ENCODE measurements at places on chromosomes 6 and 20.

- DNase-seq, result peak; percentile 10
These were observed 326.6 kb upstream of the RNF24 start for GRCh38 chr20:4341804-4342485.

- no peak for DNase-seq
These were observed 143.8 kb downstream of the BTBD3 start for GRCh38 chr20:12061466-12061865.

DNA sequence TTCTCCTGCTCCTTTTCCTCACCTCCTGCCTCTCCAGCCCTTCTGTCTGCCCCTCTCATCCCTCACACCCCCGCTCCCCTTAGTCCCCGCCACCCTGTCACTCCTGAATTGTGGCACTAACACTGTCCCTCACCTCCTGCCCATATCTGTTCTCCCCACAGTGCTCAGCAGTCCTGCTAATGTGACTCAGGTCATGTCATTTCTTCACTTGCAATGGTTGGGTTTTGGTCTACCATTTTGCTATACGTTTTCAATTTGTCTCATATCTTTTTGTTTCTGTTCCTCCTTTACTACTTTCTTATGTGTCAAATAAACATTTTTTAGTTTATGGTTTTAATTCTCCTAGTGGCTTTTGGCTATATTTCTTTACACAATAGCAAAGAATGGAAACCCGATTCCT is 1.3 kb upstream of the HLA-B start:
- DNase-seq, result no peak

DNA sequence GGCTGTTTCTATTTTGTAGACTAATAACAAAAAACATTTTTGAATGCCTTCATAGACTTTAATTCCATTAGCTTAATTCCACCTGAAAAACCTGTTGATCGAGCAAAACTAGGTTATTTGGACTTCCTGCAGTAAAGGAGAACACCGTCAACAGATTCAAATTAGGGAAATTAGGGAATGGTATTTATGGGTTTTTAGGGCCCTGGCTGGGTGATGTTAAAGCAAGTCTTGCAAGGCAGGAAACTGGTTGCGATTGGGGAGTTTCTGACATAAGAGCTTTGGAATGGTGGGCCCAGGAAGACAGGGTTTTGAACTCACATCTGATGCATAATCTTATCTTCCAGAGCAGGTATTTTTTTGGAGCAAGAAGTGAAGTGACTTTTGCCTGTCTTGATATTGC is 40.1 kb upstream of the TFAP2C start:
- no peak for DNase-seq

DNA sequence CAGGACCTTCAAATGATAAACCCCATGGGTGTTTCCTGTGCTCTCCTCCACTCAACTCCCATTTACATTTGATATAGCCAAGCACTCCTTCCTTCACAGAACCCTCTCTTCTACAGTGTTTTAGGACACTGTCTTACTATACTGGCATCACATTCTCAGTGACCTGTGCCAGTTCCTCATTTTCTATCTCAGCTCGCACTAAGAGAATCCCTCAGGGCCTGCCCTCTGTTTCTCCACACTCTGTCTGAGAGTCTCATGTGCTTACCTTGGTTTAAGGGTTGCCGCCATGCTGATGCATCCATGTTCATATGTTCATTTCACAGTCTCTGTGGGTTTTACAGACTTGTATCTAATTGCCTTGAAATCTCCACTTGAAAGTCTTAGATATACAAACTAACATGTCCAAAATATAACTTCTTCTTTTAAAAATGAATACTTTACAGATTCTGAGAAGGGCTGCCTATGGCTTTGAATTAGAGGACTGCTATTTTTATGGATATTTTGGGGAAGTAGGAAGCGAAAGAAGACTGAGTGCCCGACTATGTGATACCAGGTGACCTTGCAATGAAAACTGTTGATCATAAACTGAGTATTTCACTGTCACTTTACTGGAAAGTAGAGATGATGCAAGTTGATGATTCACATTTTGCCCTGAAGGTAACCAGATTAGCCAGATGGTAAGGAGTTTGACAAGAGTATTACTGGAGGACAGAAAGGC is 153.1 kb upstream of the SIM1 start:
- no peak for DNase-seq

GRCh38 chr20:25081730-25082497 is at the start of gene VSX1:
Gene VSX1 (minus strand): TSS chr20:25082141. CDS start chr20:25082096, 45 bp downstream.
- no peak for DNase-seq

- DNase-seq, result no peak
These were observed 6.4 kb downstream of the RSPH3 start for GRCh38 chr6:158993639-158994038.

DNA sequence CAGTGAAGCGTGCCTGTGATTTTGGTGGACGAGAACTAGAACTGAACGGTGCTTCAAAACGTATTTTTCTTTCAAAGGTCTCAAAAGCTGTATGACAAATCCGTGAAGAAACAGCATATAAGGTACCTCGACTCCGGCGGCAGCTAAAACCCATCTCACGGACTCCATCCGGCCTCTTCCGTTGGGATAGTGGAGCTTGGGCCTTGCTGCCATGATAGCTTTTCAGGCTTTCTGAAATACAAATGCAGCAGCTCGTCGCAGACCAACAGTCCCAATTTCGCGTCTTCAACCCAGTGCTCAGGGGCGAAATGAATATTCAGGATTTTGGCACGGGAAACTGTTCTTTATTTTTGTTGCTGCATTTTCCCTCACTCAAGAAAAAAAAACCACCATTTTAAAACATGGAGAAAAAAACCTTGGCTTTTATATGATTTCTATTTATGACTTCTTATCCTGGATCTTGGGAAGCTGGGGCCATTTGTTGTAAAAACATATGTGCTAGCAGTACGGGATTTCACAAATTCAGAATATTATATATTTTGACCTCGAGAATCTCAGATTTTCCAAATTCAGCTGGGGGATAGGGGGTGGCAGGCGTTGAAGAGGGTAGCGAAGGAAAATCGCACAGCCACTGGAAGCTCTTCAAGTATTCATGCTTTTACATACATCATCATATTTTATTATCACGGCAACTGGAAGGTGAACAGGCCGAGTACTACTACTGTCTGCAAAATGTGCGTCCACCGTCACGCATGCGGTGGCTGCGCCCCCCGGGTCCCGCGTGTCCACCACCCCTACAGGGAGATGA is 849 bp downstream of the GSTA4 start:
- peak; percentile 60 for DNase-seq

- no peak for DNase-seq
These were observed 167.4 kb upstream of the THBS2 start for GRCh38 chr6:169420912-169421543.

DNA sequence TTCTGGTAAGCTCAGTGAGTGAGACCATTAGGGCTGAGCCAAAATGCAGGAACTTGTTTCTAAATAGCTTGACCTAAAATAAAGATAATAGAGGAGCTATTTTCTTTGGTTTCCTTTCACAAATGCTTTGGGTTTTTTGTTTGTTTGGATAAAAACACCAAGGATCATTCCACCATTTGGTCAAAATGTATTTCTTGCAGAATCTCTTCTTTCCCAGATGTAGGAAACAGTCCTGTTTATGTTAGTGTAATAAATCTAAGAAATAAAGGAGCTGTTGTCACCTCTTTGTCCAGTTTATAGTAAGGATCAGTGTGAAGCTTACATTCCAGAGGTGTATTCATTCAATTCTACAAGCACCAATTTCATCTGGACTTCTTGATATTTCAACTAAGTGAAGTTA is 297.8 kb downstream of the GJA1 start:
- no peak for DNase-seq

DNA sequence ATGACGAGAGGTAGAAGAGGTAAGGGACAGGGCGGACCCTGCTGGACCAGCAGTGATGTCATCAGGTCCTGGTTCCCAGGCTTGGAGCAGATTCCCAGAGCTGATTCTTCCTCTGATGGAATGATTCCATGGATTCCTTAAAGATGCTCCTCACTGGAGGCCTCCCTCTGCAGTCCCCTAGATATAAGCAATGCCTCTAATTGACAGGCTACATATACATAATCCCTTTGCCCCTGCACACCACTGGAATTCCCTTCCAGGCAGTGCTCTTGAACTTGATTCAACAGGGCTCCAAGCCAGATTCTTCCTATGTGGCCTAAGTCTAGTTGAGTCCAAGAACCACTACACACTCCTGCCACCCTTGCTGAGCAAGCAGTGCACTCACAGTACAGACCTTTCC is 52.3 kb upstream of the L3MBTL3 start:
- no peak for DNase-seq

DNA sequence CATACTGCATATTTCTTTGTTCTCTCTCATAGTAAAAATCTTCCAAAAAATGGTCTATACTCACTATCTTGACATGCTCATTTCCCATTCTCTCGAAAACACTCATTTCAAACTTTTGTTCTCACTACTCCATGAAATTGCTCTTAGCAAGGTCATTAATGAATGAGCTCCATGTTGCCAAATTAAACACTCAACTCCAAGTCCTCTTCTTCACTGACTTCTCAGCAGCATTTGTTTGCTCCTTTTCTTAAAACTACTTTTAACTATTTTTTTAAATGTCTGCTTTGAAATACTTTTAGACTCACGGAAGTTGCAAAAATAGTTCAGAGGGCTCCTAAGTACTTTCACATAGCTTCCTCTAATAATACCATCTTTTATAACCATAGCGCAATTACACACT is 274.0 kb upstream of the PREP start:
- DNase-seq, result no peak

- no peak for DNase-seq
These were observed 47.0 kb downstream of the HUS1B start for GRCh38 chr6:609905-610304.

GRCh38 chr6:44202972-44203750 is 13.6 kb upstream of the MYMX start:
- DNase-seq, result no peak

- no peak for DNase-seq
These were observed 420.9 kb upstream of the PLCB4 start for GRCh38 chr20:8647961-8648441.

DNA sequence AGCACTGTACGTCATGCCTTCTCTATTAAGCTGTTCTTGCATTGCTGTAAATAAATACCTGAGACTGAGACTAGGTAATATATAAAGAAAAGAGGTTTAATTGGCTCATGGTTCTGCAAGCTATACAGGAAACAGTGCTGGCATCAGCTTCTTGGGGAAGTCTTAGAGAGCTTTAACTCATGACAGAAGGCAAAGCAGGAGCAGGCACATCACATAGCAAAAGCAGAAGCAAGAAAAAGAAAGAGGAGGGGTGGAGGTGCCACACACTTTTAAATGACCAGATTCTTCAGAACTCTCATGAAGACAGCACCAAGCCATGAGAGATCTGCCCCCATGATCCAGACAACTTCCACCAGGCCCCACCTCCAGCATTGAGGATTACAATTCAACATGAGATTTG is 30.1 kb downstream of the CYB5R4 start:
- no peak for DNase-seq

GRCh38 chr6:63644668-63645326 is 9.2 kb downstream of the PHF3 start:
- no peak for DNase-seq

DNA sequence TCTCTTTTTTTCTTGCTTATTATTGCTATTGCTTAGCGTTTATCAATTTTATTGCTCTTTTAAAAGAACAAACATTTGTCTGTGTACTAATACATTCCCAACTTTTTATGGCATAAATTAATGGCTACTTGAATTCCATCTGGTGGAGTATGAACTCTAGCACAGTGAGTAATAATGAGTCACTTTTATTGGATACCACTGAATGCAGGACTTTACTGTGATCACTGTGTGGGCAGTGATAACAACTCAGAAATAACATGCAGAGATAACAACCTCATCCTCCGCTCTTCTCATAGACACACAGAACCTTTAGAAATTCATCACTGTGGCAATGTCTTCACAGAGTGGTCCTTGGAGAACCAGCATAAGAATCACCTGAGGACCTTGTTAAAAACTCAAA is 174.9 kb upstream of the PRND start:
- DNase-seq, result no peak

DNA sequence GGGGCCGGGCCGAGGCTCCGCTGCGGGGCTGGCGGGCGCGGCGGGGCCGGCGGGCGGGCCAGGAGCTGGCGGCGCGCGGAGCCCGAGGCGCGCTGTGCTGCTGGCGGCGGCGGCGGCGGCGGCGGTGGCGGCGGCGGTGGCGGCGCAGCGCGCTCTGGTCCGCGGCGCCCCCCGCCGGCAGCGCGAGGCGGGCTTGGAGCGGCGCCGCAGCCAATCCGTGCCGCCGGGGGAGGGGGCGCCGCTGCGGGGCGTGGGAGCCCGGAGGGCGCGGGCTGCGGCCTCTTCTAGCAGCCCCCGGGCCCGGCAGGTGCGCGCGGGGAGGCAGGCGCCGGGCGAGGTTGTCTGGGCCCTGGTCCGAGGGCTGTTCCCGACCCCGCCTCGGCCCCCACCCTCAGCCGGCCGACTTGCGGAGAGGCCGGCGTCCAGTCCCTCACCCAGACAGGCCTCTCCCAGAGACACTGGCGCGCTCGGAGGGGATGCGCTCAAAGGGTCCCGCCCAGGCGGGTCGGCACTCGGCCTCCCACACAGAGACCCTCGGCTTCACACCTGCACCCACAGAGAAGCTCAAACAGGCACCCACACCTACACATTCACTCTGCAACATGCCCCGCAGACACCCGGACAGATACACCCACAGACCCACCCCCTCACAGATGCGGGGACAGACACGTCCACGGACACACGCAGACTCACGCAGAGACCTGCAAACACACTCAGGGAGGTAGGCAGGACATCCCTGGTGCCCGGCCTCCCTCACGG is at the start of gene RIMS4:
Gene RIMS4 (minus strand): TSS at position 156 of the 759 bp plus-strand sequence. CDS start 275 bp downstream, outside the sequence.
- peak; percentile 23 for DNase-seq

DNA sequence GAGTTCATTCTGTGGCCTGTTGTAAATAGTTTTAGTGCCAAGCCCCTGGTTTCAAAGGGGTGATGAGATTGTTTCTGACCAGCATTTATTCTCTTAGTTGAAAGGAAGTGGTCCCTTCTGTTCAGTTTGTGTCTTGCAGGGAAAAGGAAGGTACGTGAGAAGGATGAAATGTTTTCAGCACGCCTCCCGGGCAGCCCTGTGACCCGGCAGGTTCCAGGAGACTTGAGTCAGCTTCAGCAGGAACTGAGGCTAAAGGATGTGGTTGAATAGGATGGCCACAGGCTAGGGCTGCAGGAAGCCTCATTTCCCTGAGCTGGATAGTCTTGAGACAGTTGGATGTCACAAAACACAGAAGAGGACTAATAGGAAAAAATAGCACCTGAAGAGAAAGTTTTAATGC is 132.4 kb upstream of the SYNDIG1 start:
- no peak for DNase-seq

DNA sequence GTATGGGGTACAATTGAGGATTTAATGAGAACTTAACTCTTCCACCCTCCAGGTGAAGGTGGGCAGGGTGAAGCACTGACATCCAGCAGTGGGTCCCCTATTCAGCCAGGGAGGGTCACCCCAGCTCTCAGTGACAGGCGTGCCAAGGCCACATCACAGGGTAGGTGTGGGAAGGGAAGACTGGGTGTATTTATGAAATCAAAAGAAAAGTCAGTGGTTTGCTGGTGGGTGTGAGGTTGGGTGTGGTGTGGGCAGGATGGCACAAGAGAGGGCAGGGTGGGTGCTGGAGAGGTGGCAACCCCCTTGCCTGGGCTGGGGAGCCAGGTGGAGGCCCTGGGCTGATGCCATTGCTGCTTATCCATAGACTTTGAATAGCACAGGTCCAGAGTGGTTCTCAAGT is 16.6 kb downstream of the SYNDIG1 start:
- DNase-seq, result no peak
